Fibroblast of pulmonary artery (primary cell): ENCODE measurements at places on chromosomes 12 and 14.

GRCh38 chr12:125283521-125283920 lies 218.3 kb downstream of the AACS start:
- no peak for DNase-seq

- peak; percentile 72 for DNase-seq
Measured at GRCh38 chr12:39931857-39932256, 174.0 kb downstream of the SLC2A13 start.

DNA sequence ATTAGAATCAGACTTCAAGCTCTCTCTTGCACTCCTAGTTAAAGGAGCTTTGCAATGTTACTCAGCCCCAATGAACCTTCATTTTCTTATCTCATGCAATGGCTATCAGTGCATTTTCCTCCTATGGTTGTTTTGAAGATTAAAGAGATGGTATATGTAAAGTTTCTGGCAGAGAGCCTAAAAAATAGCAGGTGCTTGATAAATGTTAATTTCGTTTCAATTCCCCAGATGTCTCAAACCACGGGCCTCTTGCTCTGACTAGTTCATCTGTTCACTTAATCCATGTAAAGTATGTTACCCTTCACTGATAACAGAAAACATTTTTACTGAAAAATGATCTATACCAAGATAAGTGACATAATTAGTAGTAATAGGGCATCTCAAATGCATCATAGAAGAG lies 735.4 kb upstream of the USP15 start:
- no peak for DNase-seq

GRCh38 chr12:532908-533565 lies 73.3 kb downstream of the B4GALNT3 start:
- no peak for DNase-seq

- DNase-seq, result no peak
Measured at GRCh38 chr12:97299847-97300246, 162.8 kb upstream of the RMST start.

DNA sequence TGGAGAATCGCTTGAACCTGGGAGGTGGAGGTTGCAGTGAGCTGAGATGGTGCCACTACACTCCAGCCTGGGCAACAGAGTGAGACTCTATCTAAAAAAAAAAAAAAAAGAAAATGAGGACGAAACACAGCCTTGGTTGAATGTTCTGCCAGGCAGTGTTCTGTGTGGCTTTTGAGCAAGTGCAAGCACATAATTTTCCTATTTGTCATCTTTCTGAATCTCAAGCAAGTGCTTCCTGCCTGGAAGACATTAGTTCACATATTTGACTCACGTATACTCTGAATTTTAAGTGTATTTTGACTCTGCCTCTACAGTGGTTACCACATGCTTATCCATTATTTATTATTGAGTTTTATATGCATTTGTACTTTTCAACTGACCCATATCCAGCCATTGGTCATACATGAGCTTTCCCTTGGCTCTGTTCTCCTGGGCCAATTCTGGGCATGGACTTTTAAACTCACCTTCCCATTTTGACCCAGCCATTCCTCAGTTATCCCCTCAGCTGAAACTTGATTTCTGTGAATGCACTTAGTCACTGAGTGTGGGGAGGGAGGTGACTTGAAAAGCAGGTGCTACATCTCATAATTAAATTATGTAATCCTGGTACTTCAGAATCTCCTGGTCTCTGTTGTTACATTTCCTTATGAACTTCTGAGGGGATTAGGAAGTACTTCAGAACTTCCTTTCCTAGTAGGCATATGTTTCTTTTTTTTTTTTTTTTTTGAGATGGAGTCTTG lies 8.1 kb downstream of the OR10G2 start:
- no peak for DNase-seq

DNA sequence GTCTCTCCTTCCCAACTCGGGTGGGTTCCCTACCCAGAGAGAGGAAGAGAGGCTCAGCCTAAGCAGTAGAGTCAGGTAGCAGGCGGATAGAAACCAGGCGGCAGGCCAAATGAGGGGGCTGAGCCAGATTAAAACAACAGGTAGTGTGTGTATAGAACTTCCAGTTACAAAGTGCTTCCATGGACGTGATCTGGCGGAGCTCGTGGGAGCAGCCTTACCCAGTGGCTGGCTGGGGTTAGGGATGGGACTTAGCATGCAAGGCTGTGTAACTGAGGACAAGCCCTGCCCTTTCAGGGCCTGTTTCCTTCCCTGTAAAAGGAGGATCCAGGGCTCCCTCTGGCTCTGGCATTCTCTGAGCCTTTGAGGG lies 8.3 kb downstream of the KRT80 start:
- DNase-seq, result no peak

GRCh38 chr14:85165094-85165493 lies 364.9 kb upstream of the FLRT2 start:
- DNase-seq, result peak; percentile 27

GRCh38 chr12:80188576-80188975 lies 89.2 kb downstream of the OTOGL start:
- DNase-seq, result no peak

- no peak for DNase-seq
Measured at GRCh38 chr12:91171476-91171875, 11.1 kb downstream of the DCN start.

GRCh38 chr14:53872681-53873089 lies 83.9 kb downstream of the BMP4 start:
- DNase-seq, result peak; percentile 39

GRCh38 chr14:33186656-33187055 lies 248.0 kb downstream of the NPAS3 start:
- no peak for DNase-seq

- DNase-seq, result peak; percentile 85
Measured at GRCh38 chr14:69997849-69998248, 118.6 kb downstream of the SMOC1 start.

GRCh38 chr12:102374190-102374589 lies 106.2 kb downstream of the IGF1 start:
- DNase-seq, result no peak

DNA sequence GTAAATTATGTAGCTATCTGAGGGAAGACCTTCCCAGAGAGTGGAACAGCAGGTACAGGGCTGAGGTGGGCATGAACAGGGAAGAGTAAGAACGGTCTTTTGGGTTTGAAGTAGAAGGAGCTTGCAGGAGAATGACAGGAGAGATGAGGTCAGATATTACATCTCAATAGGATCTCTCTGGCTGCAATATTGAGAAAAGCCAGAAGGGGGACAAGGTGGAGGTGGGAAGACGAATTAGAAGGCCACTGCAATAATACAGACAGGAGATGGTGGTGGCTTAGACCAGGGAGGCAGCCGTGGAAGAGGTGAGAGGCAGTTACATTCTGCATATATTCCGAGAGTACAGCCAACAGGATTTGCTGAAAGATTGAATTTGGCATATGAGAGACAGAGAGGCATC lies 310.2 kb downstream of the APAF1 start:
- DNase-seq, result peak; percentile 5

GRCh38 chr12:49283541-49284429 lies 11.2 kb upstream of the PRPH start:
- no peak for DNase-seq

DNA sequence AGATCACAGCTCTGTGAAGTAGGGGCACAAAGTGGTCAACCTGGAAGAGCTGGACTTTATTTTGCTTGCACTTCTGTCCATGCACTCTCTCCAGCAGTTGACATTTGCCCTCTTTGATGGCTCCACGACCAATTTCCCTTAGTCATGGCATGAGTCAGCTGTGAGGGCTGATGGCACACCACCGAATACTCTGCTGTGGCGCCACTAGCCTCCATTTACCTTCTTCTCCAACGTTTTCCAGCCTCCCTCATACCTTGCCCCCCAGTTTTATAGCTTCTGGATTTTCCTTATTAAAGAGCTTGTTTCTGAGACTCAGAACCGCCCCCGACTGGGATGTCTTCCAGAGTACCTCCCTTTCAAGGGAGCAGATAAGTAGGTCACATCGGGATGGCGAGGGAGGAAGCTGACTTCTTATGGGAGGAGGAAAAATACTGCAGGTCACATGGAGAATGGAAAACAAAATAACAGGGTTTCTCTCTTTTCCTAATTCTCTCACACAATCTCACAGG lies 17.6 kb downstream of the NINJ2 start:
- DNase-seq, result peak; percentile 61

GRCh38 chr12:85531341-85531740 lies 251.3 kb downstream of the ALX1 start:
- DNase-seq, result no peak

DNA sequence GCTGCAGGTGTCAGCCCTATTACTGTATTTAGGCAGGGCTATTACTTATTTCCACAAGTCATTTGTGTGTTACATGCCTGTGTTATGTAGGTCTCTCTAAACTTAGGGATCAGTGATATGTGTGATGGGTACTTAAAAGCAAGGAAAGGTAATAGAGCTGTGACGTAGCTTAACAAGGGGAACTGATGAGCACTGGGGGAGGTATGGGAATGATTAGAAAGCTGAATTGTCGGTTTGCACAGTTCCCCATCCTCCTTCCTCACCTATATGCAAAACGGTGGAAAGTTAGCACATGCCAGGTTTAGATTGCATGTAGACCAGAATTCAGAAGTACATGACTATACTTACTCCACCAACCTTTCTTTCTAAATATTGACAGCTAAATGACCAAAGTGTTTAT lies 494.3 kb upstream of the GARIN6 start:
- DNase-seq, result no peak
